Left ventricle myocardium inferior (tissue), 1 donor: ENCODE measurements at places on chromosomes 1 and 21. TPM values are rescaled to one million over a fixed set of nuclear protein-coding genes. Genes with fewer than 3 reads are reported as not detected.

DNA sequence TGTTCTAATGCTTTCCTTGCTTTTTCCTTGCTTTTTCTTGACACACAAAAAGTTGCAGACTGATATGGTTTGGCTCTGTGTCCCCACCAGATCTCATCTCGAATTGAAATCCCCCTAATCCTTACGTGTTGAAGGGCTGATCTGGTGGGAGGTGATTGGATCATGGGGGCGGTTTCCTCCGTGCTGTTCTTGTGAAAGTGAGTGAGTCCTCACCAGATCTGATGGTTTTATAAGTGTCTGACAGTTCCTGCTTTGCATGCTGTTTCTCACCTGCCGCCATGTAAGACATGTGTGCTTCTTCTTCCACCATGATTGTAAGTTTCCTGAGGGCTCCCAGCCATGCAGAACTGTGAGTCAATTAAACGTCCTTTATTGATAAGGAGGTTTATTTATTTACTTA lies 11.3 kb downstream of the SPATA17 start:
- no peak overlapping the region for H3K27ac ChIP-seq
- H3K36me3 ChIP-seq = no peaks in the 10 kb centered on the region
- H3K4me1 ChIP-seq = no peaks in the 10 kb centered on the region
- DNase-seq = no peak
- no peak overlapping the region for H3K4me3 ChIP-seq

DNA sequence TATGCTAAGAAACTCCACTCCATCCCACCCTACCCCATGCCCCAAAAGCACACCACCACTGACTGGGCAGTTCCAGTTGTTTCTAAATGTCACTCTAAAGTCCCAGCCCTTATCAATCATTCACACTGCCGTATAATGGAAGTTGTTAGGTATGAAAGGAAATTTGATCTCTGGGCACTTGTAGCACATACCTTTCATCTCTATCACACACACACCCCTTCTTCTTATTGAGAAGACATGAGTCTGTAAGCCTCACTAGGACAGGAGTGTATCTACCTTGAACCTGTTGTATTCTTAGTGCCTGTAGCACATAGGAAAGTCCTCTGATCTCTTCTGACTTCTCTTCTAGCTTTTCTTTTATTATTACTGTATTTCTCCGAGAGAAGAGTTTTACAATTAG lies 22.3 kb upstream of the DHX9 start:
- peaks cover 45% of the 10 kb centered on the region for H3K36me3 ChIP-seq
- no peaks in the 10 kb centered on the region for H3K4me1 ChIP-seq
- H3K27me3 ChIP-seq = no peaks in the 10 kb centered on the region
- no peak overlapping the region for H3K4me3 ChIP-seq
- no peak overlapping the region for H3K27ac ChIP-seq

DNA sequence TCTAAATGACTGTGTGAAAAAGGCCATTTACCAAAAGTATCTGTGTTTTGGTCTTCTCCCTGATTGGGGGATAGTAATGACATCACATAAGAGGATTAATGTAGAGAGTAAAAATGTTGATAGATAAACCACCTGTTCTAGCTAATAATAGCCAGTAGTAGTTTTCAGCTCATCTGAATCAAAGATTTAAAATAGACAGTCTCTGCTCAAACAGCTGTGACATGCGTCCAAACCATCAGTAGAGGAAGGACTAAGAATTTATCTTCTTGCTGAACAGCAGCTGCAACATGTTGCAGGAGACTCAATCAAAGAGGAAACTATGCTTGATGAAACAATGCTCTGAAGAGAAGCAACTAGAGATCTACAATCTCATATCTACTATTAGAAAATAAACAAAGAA lies 21.4 kb downstream of the TMPRSS15 start:
- H3K27ac ChIP-seq = no peak overlapping the region
- no peaks in the 10 kb centered on the region for H3K36me3 ChIP-seq
- no peak overlapping the region for H3K4me3 ChIP-seq
- no peaks in the 10 kb centered on the region for H3K27me3 ChIP-seq

- DNase-seq = peak; percentile 33
- no peak overlapping the region for H3K4me3 ChIP-seq
- no peaks in the 10 kb centered on the region for H3K36me3 ChIP-seq
Measured at GRCh38 chr1:221832617-221833016, 90.7 kb upstream of the DUSP10 start.

KPRP gene
- not detected for total RNA-seq

GRCh38 chr1:83095570-83095969 lies 903.4 kb downstream of the TTLL7 start:
- no peak for DNase-seq
- H3K36me3 ChIP-seq = no peaks in the 10 kb centered on the region
- H3K4me3 ChIP-seq = no peak overlapping the region
- no peak overlapping the region for H3K27ac ChIP-seq
- no peaks in the 10 kb centered on the region for H3K4me1 ChIP-seq

TRIM58 gene
- 0.16 TPM for total RNA-seq

GRCh38 chr1:196660852-196661251 lies 9.0 kb downstream of the CFH start:
- peaks cover 3% of the 10 kb centered on the region for H3K4me1 ChIP-seq
- no peaks in the 10 kb centered on the region for H3K27me3 ChIP-seq
- no peaks in the 10 kb centered on the region for H3K36me3 ChIP-seq
- H3K27ac ChIP-seq = no peak overlapping the region
- no peak for DNase-seq
- H3K4me3 ChIP-seq = peak overlapping the region; percentile 47

C1QB gene
- 96.2 TPM for total RNA-seq

LRRC3 gene
- total RNA-seq = 1.8 TPM

- H3K27me3 ChIP-seq = no peaks in the 10 kb centered on the region
- H3K4me3 ChIP-seq = no peak overlapping the region
- DNase-seq = no peak
- H3K27ac ChIP-seq = no peak overlapping the region
- no peaks in the 10 kb centered on the region for H3K36me3 ChIP-seq
Measured at GRCh38 chr1:239856067-239856466, 235.6 kb upstream of the FMN2 start.

SDCCAG8 gene
- total RNA-seq = 21.4 TPM

OR2L13 gene
- not detected for total RNA-seq

DYRK1A gene
- 64.6 TPM for total RNA-seq

- H3K4me3 ChIP-seq = no peak overlapping the region
- no peaks in the 10 kb centered on the region for H3K27me3 ChIP-seq
- no peaks in the 10 kb centered on the region for H3K4me1 ChIP-seq
- DNase-seq = no peak
Measured at GRCh38 chr1:195714248-195714647, 894.0 kb downstream of the KCNT2 start.
